HFF-Myc (cell line): ENCODE measurements at places on chromosomes 3 and 15.

GRCh38 chr15:85871545-85871944, 76.8 kb upstream of the KLHL25 start:
- DNase-seq: no peak

DNA sequence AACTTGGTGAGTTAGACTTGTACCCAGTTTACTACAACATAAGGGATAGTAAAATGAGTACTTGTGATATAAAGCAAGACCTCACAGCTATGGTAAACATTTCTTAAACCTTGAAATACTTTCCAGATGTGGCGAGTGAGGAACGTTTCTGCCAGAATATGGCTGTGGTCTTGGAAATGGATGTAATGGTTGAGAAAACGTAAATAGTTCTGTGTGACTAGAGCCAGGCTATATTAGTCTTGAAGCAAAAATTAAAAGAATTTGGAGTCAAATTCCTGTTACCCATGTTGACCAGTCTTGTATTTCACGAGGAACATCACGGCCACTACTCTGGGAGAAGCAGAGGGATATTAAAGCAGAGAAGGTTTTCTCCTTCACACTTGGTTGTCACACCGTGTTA, 15.3 kb downstream of the OR4F15 start:
- DNase-seq: peak; percentile 66

DNA sequence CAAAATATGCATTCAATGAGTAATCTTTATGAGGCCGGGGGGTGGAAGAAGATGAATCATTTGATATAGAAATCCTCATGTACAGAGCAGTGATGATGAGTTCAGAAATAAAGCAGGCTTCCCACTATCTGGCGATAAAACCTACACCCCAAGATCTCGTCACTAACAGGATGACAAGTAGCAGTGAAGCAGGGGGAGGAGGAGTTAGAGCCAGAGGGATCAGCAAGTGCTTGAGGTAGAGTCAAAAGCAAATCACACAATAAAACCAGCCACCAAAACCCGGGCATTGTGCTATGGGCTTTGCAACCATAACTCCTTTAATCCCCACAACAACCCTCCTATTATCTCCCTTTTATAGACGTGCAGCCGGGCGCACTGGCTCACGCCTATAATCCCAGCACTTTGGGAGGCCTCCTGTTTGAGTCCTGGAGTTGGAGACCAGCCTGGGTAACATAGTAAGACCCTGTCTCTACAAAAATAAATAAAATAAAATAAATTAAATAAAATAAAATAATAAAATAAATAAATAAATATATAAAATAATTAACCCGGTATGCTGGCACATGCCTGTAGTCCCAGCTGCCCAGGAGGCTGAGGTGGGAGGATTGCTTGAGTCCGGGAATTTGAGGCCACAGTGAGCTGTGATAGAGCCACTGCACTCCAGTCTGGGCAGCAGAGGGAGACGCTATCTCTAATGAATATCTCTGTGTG, 53.0 kb downstream of the STARD5 start:
- no peak for DNase-seq

- no peak for DNase-seq
Observed at GRCh38 chr3:197847866-197848401, 56.9 kb downstream of the LRCH3 start.

DNA sequence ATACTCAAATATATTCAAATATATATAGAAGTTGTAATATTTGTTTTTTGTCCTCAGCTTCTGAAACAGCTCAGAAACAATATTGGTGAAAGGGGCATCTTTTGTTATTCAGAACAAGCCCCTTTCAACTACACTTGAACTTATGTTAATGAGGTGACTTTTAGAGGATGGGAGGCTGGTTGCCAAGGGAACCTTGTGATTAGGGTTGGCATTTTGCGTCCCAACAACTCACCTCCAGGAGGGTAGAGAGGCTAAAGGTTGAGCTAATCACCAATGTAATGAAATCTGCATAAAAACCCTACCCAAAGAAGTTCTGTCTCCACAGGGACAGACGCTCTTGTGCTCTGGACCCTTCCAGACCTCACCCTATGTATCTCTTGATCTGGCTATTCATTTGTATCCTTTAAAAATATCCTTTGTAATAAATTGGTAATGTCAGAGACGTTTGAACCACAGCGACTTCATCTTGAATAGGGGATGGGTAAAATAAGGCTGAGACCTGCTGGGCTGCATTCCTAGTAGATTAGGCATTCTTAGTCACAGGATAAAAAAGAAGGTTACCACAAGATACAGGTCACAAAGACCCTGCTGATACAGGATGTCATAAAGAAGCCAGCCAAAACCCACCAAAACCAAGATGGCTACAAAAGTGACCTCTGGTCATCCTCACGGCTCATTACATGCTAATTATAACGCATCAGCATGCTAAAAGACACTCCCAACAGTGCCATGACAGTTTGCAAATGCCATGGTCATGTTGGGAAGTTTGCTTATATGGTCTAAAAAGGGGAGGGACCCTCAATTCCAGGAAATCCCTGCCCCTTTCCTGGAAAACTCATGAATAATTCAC, 111.1 kb downstream of the FMN1 start:
- DNase-seq: no peak

- no peak for DNase-seq
Observed at GRCh38 chr15:52290329-52290728, 5.3 kb downstream of the MYO5C start.

GRCh38 chr15:60591496-60592370, 112.8 kb upstream of the ICE2 start:
- DNase-seq: no peak

DNA sequence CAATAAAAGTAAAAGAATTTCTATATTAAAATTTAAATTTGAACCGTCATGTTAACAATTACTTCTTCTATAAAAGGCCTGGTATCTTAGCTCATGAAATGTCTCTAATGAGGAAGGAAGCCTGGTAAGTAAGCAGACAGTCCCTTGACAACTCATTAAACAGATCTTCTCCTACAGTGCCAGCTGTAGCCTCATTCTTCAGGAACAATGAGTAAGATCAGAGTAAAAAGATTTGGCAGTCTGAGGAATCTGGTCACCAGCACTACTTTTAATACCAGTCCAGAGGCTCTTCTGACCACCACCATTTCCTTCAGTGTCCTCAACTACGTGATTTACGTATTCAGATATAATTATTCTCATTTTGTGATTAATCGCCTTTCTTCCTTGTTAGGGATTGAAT, 955.0 kb upstream of the ALCAM start:
- DNase-seq: no peak

DNA sequence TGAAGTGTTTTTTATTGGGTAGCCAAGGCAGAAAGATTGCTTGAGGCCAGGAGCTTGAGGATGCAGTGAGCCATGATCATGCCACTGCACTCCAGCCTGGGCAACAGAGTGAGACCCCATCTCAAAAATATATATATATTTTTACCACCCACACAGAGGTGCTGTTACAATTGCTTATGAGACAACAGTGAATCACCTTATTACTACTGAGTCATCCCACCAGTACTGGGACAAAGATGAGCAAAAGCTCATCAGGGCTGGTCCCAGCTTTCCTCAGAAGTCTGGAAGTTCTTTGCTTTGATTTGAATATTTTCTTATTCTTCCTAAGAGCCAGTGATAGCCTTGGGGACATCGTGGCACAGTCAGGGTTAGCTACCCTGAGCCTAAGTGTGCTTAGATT, 207.7 kb downstream of the SOX2 start:
- DNase-seq: no peak

DNA sequence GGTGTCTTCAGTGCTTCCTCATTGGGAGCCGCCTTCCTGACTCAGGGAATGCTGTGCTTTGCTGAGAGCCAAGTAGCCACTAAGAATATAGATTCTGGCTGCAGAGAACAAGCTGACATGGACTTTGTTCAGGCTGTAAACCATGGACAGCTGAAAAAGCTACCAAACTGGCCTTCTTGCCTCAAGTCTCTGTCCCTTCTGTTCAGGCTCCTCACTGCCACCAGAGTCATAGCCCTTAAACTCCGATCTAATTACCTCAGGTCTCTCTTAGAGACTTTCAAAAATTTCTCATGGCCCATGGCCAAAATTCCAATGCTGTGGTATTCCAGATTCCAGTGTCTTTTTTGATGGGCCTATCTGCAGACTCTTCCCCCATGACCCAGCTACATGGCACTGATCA, 19.4 kb upstream of the PTX3 start:
- no peak for DNase-seq

GRCh38 chr15:44501768-44502366, 35.1 kb upstream of the EIF3J start:
- peak; percentile 15 for DNase-seq

DNA sequence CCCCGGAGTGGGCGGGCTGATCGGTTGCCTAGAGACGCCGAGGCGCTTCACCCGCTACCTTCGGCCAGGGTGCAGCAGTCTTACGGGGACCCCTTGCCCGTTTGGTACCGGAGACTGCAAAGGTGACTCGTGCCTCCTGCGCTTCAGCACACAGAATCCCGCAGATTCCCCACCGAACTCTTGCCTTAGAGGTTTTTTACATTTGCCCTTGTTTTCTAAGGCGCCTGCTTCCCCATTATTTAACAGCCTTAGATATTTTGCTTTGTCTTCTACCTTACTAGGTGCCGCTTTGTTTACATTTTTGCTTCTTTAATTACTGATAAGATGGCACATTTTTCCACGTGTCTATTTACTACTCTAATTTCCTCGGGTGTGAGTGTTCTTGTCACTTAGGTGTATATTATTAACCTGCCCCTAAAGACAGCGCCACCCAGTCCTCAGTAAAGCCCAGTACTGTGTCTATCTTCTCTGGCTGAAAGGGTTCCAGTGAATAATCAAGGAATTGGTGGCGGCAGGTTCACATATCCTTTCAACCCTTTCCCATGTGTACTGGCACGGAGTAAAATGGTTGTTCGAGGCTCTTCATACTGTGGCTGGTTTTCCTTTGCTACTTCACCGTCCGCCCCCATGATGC, 573 bp upstream of the CEP152 start:
- DNase-seq: no peak

DNA sequence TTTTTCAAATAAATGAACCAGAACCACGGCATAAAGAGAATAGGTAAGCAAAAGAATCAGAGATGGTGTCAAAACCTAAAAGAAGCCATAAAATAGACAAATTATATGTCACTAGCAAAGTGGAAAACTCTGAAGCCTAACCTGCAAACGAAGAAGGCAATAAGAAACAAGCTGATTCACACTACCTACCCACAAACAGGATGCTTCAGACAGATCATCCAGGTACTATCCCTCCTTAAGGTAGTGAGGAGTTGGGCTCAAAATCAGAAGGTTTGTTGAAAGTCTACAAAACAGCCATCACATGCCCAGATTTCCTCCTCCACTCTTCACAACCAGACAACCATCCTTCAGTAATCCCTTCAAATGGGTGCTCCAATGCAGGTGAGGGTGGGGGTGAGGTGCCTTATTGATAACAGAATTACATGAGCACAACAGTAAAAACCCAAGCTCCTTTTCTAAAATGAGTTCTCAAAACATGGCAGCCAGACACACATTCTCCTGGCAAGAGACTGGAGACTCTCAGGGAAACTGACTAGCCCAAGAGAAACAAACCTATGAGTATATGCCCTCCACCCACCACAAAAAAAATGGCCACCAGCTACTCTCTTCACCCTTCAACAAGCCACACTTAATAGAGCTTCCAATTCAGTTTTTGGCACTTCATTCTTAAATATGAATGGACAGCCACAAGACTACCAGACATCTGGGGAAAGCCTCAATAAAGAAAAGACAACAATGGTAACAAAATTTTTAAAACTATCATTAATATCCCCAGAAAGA, 6.4 kb downstream of the KPNA1 start:
- DNase-seq: no peak

- peak; percentile 15 for DNase-seq
Observed at GRCh38 chr15:79811406-79812405, 85.1 kb downstream of the MTHFS start.

- no peak for DNase-seq
Observed at GRCh38 chr3:117719316-117719926, 1009.8 kb downstream of the TUSC7 start.

GRCh38 chr15:63491116-63491827, 13.1 kb upstream of the USP3 start:
- no peak for DNase-seq

DNA sequence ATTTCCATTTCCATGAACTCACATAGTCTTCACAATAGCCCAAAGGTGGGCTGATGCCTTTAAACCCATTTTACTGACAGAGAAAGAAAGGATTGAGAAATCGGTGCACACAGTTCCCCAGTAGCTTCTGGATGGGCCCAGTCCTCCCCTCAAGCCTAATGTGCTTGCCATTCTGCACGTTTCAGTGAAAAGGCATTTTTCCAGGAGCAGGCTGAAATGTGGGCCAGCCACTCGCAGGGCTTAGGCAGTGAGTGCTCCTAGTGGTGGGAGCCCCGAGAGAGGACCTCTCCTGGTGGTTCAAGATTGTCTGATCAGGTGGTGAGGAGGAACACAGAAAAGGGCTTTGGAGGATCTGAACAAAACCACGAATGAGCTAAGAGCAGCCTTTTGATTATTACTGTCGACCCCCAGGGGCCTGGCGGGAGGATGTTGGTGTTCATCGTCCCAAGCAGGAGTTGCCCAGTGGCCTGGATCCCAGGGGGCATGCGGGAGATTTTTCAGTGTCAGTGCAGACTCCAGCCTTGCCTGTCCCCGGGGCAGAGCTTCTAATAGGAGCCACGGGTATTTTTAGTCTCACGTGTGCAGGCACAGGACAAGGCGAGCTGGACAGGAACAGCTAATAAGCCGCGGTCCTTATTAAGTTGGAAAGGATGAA, 8.7 kb upstream of the KY start:
- DNase-seq: no peak

GRCh38 chr3:79085171-79085570, 682.6 kb downstream of the ROBO1 start:
- peak; percentile 5 for DNase-seq

DNA sequence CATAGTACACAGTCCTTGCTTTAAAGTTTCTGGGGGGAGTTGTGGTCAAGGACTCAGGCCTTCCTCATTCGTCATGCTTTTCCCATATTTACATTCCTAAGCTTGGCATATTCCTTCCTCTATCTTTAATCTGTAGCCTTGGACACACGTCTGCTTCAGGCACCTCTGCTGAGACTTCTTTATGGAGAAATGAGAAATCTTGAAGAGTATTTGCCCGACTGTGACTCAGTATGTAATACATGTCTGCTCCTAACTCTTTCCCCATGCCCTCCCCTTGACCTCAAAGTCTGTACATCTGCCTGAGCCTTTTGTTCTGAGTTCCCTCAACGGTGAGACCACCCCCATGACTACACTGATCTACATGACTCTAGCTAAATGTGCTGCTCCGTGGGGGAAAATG, 246.1 kb downstream of the SI start:
- no peak for DNase-seq

- no peak for DNase-seq
Observed at GRCh38 chr15:62109982-62110851, 43.4 kb downstream of the C2CD4A start.

- DNase-seq: no peak
Observed at GRCh38 chr3:114451561-114452018, 157.8 kb downstream of the TIGIT start.

GRCh38 chr3:13401149-13401548, 19.0 kb downstream of the NUP210 start:
- no peak for DNase-seq
